ENCODE measurements at places on chromosomes 1 and 21.

- no peak for DNase-seq
These were observed 404.7 kb downstream of the LMO4 start for GRCh38 chr1:87733386-87733785.

DNA sequence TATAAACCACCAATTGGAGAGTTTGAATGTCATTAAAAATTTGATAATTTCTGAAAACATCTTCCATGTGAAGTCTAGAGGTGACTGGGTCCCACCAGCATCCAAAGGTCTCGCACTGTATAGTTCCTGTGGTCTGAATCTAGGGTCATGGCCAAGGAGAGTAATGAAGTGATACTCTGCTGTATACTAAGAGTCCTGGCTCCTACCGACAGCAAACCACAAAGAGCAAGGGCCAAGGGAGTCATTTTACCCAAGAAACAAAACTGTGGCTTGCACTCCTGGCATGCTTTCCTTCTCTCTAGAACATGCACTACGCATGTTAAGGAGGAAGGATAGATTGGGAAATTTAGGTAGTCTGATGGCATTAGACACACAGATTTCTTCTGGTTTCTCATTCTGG, 115.6 kb downstream of the BRINP2 start:
- no peak for DNase-seq

DNA sequence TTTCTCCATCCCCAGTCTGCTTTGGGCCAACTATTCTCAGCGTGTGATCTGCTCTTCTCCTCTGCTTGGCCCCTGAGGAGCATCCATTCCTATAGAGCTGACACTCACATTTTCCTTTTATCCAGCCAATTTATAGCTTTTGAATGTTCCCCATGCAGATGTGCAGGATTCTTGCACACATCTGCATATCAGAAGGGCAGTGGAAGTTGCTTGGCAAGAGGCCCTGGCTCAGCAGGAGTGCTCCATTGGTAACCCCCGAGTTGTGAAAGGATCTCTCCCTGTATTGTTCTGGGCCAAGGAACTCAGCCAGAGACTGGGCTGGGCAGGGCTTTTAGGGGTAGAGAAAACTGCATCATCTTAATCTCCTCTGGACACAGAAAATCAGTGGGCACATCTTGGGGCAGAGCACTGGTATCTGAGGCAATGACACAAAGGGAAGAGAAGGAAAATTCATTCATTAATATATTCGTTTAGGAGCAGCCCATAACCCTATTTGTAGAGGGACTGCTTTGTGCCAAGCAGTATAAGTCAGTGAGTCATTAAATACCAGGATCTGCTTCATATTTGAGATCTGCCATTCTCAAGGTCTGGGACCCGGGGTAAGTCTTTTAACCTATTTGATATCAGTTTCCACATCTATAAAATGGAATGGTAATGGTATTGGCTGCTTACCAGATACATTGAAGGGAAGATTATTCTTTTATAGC, 31.0 kb upstream of the BEND5 start:
- no peak for DNase-seq

- no peak for DNase-seq
These were observed 37.5 kb upstream of the RIPK4 start for GRCh38 chr21:41804381-41804780.

DNA sequence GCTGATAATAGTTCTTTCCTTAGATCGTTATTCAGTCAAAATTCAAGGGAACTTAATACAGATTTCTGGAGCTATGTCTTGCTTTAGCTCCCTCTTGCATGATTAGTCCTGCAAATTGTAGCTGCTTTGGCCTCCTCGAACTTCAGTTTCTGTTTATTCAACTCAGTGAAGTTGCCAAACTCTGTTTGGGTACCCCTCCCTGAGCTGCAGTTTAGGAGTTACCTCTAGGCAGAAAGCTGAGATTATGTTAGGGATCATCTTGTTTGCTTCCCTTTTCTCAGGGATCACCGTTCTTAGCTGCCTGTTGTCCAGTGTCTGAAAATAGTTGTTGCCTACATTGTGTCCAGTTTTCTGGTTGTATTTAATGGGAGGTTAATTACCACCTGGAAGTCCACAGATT, 43.5 kb downstream of the SNX27 start:
- DNase-seq: no peak

DNA sequence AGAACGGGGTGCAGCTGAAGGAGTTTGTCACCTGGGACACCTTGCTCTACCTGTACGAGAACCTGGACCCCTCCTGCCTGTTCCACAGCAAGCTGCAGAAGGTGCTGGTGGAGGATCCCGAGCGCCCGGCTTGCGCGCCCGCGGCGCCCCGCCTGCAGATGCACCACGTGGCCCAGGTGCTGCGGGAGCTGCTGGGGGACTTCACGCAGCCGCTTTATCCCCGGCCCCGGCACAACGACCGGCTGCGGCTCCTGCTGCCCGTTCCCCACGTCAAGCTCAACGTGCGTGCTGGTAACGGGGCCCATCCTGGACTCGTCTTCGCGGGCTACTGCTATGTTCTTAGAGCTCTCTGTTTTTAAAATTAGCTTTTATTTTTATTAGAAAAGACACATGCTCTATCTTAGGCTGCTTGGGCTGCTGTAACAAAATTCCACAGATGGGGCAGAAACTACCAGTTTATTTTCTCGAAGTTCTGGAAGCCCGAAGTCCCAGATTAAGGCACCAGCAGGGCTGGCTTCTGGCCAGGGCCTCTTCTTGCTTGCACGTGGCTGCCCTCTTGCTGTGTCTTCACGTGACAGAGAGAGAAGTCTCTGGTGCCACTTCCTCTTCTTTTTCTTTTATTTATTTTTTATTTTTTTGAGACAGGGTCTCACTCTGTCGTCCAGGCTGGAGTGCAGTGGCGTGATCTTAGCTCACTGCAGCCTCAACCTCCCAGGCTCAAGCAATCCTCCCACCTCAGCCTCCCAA, 38.1 kb downstream of the TRPM2 start:
- DNase-seq: no peak

GRCh38 chr1:92168657-92169056, 49.1 kb upstream of the C1orf146 start:
- DNase-seq: peak; percentile 12

GRCh38 chr1:94981575-94981973, 54.7 kb upstream of the CNN3 start:
- no peak for DNase-seq

DNA sequence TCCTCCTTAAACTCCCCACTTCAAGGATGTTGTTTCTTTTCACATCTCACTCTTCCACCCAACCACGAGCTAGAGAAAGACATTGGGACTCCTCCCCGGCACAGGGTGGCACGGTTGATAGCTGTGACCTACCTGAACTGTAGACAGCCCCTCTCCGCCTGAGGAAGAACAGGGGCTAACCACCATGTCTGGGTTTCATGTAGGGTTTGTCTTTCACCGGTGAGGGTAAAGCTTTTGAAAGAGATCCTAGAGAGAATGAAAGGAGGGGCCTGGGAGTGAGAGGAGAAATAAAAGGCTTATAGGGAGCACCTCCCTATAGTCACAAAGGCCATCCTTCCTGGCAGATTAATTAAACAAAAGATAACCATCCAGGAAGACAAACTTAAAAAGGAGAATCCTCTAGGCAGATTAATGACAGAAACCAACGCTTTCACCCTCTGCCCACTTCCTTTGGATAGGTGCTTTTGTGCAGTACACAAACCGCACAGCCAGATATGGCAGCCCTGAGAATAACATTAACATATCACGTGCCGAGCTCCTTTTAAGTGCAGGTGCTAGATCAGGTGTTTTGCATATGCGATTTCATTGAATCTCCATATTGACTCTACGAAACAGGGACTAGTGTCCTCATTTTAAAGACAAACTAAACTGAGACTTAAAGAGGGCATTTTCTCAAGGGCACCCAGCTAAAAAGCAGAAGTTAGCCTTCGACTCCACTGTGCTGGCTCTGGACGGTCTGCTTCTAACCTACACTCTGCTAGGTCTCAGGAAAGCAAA, 178.1 kb upstream of the RUNX1 start:
- DNase-seq: no peak

GRCh38 chr1:218480588-218481099, 135.5 kb downstream of the TGFB2 start:
- DNase-seq: no peak

GRCh38 chr1:224132901-224133300, 19.0 kb downstream of the FBXO28 start:
- DNase-seq: no peak

DNA sequence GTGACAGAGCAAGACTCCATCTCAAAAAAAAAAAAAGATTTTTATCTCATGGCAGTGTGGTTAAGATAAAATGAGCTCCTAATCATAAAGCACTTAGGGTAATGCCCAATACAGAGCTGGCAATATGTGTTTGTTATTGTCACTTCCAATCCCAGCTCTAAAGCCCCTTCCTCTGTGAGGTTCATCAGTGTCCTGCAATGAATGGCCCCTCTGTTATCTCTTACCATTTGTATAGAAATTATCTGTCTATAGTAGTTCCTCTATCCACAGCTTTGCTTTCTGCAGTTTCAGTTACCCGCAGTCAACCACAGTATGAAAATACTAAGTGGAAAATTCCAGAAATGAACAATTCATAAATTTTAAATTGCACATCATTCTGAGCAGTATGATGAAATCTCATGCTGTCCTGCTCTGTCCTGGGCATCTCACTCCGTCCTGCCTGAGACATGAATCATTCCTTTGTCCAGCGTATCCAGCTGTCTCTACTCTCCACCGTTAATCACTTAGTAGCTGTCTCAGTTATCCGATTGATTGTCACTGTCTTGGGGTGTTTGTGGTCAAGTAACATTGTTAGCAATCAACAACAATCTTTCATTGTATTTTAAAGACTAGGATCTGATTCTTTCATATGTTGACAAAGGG, 50.2 kb upstream of the DNAH14 start:
- no peak for DNase-seq

- no peak for DNase-seq
These were observed 425.1 kb downstream of the KIF26B start for GRCh38 chr1:245579881-245580280.

DNA sequence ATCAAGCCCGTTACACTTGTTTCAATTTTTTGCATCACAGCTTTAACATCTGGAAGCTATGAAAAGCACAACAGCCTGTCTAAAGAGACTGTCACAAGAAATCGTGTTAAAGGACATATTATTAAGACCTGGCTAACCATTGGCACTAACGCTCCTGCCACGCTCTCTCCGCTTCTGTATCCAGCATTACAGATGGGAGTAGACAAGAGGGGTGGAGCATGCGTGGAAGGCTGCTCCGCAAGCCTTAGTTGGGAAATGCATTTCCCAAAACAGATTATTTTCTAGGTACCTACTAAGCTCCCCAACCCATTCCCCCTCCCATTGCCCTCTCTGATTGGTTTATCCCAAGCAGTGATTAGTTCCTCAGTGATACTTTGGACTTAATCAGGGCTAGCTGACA, 72.4 kb downstream of the NTNG1 start:
- no peak for DNase-seq

DNA sequence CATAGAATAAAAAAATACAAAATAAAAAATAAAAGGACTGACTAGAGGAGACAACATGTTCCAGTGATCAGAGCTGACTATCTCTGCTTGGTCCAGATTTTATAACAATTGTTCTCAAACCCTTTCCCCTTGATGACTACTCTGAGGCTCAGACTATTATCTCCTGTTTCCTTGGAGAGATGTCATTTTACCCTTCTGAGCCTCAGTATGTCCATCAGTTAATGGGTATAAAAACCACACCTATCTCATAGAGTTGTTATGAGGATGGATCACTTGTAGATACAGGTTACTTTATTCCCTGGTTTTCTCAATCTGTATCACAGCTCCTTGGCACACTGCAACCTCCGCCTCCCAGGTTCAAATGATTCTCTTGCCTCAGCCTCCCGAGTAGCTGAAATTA, 7.0 kb downstream of the NKAIN1 start:
- no peak for DNase-seq

DNA sequence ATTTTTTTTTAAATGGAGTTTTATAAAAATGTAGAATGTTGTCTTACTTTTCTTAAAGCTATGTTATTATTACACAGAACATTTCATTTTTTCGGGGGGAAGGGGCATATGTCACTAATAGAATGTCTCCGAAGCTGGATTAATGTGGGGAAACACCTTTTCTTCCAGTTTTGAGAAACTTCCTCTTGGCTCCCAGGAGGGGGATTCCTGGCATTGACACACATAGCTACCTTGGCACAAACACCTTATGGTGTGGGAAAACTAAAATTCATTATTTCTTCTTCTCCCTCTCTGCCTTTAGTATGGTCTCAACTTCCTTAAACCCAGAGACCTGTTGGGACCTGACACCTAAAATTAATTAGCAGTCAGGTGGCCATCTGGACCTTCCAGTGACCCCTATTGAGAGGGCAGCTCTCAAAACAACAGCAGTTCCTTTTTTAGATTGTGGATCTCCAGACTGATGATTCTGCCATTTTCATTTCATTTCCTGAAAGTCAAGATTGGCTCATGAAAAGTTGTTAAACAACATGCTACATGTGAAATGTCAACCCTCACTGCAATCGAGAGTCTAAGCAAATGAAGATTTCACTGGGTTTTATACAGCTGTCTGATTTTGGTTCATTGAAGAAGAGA, 70.1 kb upstream of the EDEM3 start:
- no peak for DNase-seq

DNA sequence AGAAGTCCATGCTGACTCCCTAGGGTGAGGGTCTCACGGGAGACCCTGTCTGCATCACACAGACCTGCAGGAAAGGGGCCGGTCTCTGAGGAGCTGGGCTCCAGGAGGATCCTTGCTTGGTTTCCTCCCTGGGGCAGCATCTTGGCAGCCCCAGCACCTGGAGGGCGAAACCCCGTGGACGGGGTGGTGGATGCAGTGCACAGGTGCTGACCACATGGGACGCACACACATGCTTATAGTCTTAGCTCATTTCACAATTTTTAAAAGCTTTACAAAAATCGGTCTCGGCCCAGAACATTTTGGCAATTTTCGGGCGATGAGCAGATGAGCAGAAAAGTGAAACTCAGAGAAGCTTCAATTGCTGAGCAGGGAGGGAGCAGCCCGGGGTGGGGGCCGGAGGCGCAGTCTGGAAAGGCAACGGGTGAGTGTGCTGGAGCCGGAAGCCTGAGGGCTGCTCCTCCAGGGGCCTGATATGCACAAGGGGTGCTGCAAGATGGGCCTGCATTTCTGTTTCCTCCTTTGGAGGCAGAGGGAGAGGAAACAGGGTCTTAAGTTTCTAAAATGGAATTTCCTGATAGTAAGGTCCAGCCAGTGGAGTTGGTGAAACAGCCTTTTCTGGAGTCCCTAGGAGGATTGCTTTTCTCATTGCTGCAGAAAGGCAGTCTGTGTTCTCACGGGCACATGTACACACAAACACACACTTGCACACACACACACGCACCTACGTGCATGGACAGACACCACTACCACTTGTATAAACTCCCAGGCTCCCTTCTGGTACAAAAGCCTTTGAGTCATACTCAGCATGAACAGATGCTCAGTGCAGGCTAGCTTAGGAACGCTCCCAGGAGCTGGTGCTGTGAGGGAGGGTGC, 60.6 kb downstream of the SCCPDH start:
- no peak for DNase-seq

GRCh38 chr1:201255479-201256362, 27.6 kb upstream of the PKP1 start:
- DNase-seq: no peak

- DNase-seq: no peak
These were observed 61.9 kb upstream of the PSEN2 start for GRCh38 chr1:226808501-226808900.

GRCh38 chr1:21837476-21837875, 25.4 kb downstream of the LDLRAD2 start:
- no peak for DNase-seq

All from midbrain (tissue), 1 donor.